ENCODE measurements at places on chromosomes 2 and 18.

DNA sequence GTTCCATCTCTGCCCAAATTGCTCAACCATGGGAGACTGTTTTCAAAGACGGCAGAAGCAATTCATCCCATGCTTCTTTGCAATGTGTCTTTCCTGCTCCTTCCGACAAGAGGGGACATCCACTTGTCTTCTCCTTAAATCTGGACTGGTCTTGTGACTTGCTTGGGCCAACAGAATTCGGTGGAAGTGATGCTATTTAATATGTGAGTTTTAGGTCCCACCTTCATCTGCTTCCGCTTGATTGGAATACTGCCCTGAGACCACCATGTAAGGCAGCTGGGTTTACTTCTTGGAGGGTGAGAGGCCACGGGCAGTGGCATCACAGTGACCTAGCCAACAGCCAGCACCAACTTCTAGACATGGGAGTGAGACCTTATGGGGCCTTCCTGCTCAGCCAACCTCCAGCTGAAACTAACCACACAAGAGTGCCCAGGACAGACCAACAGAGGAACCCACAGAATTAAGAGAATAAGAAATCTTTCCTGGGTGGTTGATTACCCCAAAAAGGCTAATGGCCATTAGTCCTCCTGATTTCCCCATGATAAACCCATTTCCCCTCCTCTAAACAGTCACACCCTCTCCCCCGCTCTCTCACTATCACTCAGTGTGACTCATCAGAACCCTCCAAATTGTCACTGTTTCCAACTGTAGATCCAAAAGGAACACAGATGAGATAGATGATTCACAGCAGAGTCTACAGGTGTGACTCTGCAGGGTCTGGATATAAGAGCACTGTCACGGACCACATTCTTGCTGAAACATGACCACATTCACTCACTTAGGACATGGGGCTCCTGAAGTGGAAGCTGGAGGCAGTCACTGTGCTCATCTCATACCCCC is 16.2 kb upstream of the RHOB start:
- DNase-seq = no peak

- no peak for DNase-seq
These were observed 293.3 kb downstream of the MTX2 start for GRCh38 chr2:176562359-176563078.

DNA sequence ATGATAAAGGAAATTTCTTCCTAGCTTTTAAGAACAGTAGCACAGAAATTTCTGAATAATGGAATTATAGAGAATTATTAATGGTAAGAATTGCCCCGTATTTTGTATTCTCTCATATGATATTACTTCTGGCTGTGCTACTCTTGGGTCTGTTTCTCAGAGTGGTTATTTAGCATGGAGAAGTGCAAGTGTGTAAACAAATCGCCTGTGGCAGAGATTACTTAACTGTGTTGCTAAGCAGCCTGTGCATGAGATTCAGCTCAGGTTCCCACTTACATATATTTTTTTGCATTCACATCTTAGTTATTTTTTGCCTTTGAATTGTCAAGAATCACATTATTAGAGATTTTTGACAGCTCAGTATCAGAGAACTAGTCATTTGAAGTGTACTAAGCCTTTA is 80.1 kb upstream of the NFATC1 start:
- DNase-seq = no peak

DNA sequence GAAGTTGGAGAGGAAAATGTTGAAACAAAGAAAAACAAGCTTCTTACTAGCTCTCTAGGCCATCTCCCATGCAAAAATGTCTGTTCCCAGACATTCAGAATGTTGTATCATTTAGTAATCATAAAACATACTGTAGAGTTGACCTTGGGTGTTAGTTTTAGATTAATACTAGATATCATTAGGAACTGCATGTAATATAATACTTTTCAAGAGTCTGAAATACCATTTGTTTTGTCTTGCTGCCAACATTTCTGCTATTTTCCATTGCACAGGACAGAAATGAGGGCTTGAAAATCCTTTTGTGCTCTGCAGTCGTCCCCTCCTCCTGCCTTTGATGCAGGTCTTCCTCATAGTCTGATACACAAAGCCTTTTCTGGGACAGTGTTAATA is 89.5 kb upstream of the RBMS1 start:
- DNase-seq = peak; percentile 21

DNA sequence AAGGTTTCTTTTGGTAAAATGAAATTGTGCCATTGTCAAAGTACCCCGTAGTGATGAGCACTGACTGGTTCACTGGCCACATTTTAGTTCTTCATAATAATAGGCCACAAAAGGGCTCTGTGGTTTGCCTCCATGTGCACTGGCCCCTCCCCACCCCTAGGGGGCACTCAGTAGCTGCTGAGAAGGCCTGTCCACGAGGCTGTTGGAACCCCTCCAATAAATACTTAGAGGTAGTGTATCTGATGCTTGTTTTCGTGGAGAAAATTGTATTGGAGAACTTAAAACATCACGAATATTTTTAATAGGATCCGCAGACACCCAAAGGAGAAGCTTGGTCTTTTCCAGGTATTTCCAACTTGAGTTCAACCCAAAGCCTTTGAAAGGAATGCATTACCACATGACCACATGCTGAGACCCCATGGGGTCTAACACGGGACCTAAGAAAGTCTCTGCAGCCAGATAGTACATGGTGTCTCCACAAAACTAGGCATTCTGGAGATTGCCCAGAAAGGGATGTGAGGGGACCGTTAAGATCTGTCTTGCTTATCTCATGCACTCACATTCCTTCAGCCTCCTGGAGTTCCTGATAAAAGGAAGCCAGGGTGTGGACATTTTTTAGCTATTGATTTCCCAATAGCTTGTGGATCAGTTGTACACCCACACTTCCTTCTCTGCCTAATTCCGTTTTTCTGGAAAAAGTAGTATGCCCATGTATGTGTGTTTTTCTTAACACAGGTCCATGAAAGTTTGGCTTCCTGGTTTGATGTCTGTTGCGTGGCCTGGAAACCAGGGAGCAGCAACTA is 28.5 kb upstream of the NOSTRIN start:
- peak; percentile 10 for DNase-seq

- peak; percentile 63 for DNase-seq
These were observed 80.6 kb upstream of the CCDC195 start for GRCh38 chr2:224796695-224797305.
